ENCODE measurements at places on chromosomes 3 and 15. TPM values are rescaled to one million over a fixed set of nuclear protein-coding genes. Genes with fewer than 3 reads are reported as not detected.

The GABRB3 gene
- 0.34 TPM for total RNA-seq

The ZPLD1 gene
- 0.07 TPM for total RNA-seq

The CDCP1 gene
- total RNA-seq = 141 TPM

The CYP11A1 gene
- 0.07 TPM for total RNA-seq

Data from nasal cavity respiratory epithelium epithelial cell of viscerocranial mucosa (primary cell).